Liver (tissue), 10 donors: ENCODE measurements at places on chromosomes 12 and 14.

GRCh38 chr14:88130057-88130432 lies 125.1 kb downstream of the GPR65 start:
- no peak for DNase-seq

- no peak for DNase-seq
Observed at GRCh38 chr12:68861890-68862289, 53.9 kb downstream of the MDM2 start.

- DNase-seq: no peak
Observed at GRCh38 chr12:33314223-33314622, 125.4 kb downstream of the SYT10 start.

- no peak for DNase-seq
Observed at GRCh38 chr14:104978746-104979691, 845 bp upstream of the AHNAK2 start.

DNA sequence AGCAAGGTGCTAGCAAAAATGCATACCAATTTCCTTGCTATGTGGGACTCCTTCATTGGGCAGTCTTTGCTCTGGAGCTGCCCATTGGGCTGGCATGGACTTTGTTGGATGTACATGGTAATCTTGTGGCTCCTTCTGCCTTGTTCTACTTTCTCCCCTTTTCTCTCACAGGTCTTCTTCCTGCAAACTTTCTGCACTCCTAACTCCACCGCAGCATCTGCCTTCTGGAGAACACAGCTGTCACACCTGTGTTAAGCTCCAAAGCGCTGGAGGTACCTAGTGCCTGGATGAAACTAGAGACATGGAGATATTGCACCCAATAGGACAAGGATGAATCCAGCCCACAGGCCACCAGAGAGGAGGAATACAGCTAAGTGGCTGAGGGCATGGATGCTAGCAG lies 60.7 kb upstream of the CCND2 start:
- peak; percentile 29 for DNase-seq

DNA sequence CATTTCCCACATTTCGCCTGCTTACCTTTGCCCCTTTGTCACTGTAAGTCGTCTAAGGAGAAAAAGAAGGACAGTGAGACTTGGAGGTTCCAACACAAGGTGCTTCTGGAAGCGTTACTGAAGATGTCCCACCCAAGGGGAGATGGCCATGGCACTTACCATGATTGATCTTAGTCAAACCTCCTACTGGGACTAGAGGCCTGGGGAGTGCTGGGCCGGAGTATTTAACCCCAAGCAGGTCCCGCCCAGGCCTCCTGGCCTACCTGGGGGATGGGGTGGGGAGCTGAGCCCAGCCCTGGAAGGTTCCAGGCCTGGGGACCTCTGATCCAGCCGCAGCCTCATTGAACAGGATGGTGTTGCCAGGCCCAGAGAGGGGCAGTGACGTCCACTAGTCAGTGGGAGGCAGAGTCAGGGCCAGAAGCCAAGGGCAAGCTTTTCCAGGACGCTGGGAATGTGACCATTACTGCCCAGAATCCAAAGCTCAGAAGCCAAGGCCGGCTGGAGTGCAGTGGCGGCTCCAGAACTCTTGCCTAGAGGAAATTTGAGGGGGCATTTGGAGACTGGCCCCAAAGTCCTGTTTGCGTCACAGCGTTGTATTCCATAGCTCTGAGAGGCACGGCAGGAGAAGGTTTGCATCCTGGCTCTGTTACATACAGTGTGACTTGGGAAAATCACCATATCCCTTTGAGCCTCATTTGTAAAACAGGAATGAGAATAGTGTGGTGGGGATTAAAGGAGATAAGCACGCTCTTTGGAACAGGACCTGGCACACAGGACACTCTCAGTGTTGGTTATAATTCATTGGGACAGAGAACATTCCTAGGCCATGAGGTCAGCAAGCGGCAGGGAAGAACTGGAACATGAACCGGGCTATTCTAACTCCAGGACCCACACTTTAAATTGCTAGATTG lies at the start of gene HPD:
TSS of gene HPD (minus strand) at position 198 of the 911 bp plus-strand sequence. CDS start at position 162, 36 bp downstream.
- peak; percentile 60 for DNase-seq

DNA sequence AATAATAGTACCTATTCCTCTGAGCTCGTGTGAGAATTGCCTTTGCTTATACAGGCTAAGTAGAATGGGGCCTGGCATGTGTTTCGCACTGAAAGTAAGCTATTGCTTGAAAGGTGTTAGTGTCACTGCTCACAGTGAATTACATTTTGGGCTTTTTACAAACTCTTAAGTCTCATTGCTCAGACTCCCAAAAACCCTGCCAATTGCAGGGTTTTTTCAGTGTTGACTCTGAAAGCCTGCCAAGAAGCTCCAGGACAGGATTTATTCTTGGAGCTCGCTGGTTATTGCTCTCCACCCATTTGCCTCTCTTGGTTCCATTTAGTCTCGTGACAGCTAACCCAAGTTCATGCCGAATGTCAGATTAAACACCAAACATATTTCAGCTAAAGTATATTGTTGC lies 39.8 kb downstream of the NOPCHAP1 start:
- DNase-seq: no peak

- no peak for DNase-seq
Observed at GRCh38 chr12:66629138-66629870, 49.6 kb downstream of the GRIP1 start.

DNA sequence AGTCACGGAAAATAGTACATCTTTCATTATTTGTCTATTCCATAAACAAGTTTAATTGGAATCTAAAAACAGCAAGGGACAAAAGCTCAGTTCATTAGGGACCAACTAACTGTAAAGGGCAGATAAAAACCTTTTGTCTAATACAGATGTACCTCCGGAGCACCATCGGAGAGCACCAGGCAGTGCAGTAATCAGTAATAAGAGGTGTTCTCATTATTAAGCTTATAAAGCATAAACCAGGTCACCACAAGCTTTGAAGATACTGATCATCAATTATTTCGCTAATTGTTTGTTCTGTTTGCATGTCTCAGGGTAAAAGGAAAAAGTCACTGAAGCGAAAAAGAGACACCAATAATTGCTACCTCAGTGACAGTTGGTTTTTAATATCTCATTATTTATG lies 207.3 kb upstream of the PRKD1 start:
- DNase-seq: no peak

DNA sequence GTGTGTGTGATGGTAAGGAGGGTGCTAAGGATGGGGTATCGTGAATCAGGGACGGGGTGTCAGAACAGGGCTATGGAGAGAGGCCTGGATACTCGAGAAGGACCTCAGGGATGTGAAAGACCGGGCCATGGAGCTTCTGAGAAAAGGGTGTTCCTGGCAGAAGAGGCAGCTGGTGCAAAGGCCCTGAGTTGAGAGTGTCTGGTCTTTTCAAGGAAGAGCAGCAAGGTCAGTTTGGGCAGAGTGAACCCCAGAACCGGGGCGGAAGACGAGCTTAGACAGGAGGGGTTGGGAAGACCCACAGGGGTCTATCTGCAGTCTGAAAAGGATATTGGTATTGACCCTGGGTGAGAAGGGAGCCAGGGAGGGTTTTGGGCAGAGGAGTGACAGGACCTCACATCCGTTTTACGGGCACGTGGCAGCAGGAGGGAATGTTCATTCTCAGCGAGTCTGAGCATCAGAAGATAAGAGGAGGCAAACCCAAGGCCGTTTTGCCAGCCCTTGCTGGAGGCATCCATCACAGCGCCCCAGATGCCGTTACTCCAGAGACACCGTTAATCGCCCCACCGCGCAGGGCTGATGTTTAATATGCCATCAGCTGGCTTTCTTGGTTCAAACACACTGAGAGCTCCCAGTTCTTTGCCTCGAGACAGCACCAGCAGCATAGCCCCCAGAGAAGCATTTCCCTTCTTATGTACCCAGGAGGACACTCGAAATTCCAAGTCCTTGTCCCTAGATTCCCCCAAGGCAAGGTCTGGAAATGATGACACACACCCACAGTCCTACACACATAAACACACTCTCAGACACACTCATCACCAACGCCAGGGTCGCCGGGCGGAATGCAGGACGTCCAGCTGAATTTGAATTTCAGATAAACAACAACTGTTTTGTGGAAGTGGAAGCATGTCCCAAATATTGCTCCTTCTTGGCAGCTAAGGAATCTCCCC lies 41.4 kb upstream of the EML1 start:
- no peak for DNase-seq

- DNase-seq: no peak
Observed at GRCh38 chr12:125936502-125936901, 871.3 kb downstream of the AACS start.

DNA sequence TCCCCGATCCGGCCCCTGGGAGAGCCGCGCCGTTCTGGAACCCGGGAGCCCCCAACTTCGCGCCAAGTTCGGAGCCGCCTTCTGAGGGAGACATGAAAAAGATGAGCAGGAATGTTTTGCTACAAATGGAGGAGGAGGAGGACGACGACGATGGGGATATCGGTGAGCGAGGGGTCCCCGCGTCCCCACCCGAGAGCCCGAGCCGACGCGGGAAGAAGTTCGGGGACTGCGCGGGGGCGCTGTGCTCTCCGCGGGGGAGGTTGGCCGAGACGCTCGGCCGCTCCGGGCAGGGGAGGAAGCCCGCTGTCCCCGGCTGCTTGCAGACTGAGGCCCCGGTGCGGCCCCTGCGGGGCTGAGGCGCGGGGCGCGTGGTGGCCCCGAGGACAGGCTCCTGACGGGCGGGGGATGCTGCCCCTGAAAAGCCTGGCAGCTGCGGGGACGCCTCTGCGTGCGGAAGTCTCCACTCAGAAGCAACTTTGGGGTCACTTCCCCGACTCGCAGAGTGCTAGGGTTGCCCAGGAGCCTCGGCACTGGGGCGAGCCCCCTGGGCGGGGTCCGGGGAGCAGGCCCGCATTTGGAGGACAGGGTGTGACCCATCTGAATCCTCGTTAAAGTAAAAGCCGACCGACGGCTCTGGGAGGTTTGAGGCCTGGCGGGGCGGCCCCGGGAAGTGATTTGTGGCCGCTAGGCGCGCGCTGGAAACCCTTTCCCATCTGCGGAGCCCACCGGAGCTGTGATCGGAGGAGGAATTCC lies 511 bp downstream of the ANO6 start:
- peak; percentile 48 for DNase-seq

GRCh38 chr12:77893918-77894317 lies 63.2 kb downstream of the NAV3 start:
- DNase-seq: peak; percentile 35

DNA sequence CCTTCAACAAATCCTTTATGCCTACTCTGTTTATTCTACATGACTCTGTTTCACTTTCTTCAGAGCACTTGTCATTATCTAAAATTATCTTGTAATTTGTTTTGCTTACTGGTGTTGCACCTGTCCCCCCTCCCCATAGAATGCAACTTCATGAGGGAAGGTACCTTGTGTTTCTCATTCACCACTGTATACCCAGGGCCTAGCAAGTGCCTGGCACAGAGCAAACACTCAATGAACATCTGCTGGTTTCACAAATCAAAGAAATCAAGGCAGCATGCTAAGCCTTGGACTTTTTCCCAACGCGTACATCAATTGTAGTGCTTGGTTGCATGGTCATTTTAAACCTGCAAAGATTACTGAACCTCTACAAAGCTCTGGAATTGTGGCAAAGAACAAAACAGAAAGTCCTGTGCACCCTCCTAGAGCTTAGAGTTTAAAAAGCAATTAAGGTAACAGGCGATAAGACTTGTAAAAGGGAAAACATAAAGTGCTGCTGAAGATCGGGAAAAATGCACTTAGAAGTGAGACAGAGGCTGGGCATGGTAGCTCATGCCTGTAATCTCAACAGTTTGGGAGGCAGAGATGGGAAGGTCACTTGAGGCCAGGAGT lies 479.1 kb downstream of the MED13L start:
- no peak for DNase-seq

GRCh38 chr12:9717070-9717925 lies 15.6 kb downstream of the CLECL1 start:
- no peak for DNase-seq

DNA sequence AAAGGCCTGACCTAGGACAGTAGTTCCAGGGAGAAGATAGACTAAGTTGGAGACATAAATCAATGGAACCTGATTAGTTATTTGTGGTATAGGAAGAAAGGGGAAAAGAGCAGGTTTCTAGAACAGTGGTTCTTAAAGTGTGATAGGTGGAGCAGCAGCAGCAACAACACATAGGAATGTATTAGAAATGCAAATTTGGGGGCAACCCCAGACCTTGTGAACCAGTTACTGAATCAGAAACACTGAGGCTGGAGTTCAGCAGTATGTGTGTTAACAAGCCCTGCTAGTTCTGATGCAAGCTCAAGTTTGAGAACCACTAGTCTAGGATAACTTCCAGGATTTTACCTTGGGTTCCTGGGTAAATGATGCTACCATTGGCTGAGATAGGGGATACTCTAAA lies 308.7 kb downstream of the EMP1 start:
- no peak for DNase-seq

- no peak for DNase-seq
Observed at GRCh38 chr14:61406198-61406597, 84.8 kb downstream of the PRKCH start.

DNA sequence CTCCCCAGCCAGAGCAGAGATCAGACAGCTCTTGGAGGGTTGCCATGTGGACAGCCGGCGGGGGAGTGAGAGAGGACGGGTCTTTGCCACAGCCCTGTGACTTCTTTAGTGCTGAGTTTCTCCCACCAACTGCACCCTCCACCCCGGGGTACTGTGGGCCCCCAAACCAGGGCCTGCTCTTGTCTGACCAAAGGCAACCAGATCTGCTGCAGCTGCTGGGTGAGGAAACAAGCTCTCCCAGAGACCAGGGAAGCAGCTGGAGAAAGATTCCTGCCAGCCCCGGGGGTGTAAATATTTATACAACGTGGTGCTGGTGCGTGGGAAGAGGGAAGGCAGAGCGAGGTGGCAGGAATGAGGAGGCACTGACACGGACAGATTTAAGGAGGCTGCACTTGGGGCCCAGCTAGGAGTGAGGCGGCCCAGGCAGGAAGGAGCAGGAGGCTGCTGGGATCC lies 14.3 kb upstream of the ZFP36L1 start:
- DNase-seq: peak; percentile 61

GRCh38 chr14:67916430-67916829 lies 96.9 kb downstream of the RAD51B start:
- DNase-seq: no peak

DNA sequence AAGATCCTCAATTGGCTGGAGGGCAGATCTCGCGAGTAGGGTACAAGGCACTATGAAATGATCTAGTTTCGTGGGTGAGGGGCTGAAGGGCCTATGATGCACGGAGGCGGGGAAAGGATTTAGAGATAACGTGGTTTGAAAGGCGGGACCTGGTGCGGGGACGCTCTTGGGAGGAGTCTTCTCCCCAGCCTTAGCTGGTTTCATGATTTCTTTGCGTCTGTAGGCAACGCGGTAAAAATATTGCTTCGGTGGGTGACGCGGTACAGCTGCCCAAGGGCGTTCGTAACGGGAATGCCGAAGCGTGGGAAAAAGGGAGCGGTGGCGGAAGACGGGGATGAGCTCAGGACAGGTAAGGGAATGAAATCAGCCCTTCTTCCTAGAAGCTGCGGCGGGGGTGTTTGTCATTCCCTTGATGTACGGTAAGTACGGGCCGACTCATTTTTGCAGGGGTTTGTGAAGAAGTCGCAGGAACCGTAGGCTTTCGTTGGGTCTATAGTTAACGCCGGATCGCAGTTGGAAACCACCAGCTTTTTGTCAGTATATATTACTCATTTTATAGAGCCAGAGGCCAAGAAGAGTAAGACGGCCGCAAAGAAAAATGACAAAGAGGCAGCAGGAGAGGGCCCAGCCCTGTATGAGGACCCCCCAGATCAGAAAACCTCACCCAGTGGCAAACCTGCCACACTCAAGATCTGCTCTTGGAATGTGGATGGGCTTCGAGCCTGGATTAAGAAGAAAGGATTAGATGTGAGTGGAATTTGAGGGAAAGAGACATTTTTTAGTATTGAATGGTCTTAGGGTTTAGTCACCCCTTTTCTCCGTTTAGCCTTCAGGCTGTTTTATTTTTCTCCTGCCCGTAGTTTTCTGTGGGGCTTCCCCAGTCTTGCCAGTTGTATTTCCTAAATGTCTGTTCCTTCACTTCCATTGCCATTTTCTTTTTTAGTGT lies 602 bp downstream of the APEX1 start:
- DNase-seq: no peak

- DNase-seq: no peak
Observed at GRCh38 chr12:56257071-56257470, 1.1 kb downstream of the ANKRD52 start.
